Astrocyte (in vitro differentiated cells and primary cell): ENCODE measurements at places on chromosomes 3 and 15. TPM values are rescaled to one million over a fixed set of nuclear protein-coding genes. Genes with fewer than 3 reads are reported as not detected.

Gene PRTG
- 13.6 and 39.4 TPM in 2 replicates for total RNA-seq

Gene LRIG1
- 39.7 and 45.3 TPM in 2 replicates for total RNA-seq

Gene SKOR1
- not detected in 2 replicates for total RNA-seq

Gene POC1A
- total RNA-seq, result 3.1 and 3.7 TPM in 2 replicates

Gene NDN
- 59.5 and 61.6 TPM in 2 replicates for total RNA-seq

Gene CADPS
- 5.4 and 7.1 TPM in 2 replicates for total RNA-seq

Gene RNU5B-1
- 11.7 TPM in 1 of 2 replicates, not detected in the other for total RNA-seq

DNA sequence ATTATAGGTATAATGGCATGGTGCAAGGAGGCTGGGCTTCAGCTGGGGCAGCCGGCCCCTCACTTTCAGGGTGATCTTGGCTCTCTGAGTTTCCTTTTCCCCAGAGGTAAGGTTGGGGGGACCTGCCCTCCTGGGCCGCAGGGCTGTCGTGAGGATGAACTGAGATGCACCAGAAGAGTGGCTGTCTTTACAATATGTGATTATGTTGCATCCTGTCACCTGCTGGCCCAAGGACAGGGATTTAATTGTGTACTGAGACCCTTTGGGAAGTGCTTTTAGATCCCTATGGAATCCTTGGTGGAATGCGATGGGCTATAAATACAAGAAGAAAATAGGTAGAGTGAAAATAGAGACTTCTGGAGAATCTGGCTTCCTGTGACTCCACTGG is 22.1 kb downstream of the ANAPC13 start:
- DNase-seq, result no peak

DNA sequence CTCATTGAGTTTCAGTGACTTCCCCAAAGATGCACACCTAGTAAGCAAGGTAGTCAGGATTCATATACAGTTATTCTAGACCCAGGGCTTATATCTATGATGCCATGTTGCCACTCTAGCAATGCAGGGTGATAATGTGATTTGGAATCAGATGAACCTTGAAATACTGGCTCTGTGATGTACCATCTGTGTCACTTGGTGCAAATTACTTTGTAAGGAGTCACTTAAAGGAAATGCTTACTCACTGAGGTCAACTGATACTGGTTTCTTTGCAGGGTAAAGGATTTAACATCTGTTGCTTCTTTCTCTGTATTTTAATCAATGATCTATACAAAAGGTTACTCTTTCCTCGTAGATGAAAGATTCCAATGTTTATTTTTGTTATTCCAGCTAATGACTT is 10.8 kb downstream of the ASB14 start:
- DNase-seq, result peak; percentile 52

DNA sequence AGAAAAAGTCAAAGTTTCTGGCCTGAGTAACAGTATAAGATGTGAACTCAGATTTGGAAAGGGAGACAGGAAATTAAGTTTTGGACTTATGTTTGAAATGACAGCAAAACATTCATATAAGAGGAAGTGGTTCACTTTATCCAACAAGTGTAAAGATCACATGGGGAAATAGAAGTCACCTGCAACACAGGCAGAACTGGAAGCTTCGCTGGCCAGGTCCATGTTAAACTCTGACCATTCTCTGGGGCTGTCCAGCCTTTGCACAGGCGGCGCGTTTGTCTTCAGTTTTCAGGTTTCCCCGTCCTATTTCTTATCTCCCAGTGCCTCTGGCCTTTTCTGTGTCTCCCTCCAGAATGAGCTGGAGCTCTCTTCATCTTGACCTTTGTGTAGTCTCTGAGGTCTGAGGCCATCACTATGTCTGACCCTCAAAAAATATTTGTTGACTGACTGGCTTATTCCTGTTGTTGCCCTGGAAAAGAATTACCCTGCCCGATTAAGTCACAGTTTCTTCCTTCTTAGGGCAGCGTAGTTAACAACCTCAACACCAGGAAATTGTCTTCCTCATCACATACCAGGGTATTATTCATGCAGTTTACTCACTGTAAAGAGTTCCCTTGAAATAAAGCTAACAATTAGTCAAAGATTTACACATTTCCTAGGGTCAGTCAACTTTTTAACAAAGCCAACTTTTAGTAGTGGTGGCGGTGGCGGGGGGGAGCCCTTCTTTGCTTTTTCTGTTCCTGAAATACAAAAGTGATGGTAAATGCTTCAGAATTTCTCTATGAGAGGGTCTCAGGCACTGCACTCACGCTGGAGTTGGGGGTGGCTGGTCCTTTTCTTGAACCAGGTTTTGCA is 959 bp upstream of the RASA2 start:
- DNase-seq, result peak; percentile 83

GRCh38 chr3:151197981-151198767 is 4.8 kb downstream of the GPR171 start:
- peak; percentile 53 for DNase-seq

- DNase-seq, result no peak
Measured at GRCh38 chr15:40511472-40512133, 40.8 kb downstream of the CHST14 start.

DNA sequence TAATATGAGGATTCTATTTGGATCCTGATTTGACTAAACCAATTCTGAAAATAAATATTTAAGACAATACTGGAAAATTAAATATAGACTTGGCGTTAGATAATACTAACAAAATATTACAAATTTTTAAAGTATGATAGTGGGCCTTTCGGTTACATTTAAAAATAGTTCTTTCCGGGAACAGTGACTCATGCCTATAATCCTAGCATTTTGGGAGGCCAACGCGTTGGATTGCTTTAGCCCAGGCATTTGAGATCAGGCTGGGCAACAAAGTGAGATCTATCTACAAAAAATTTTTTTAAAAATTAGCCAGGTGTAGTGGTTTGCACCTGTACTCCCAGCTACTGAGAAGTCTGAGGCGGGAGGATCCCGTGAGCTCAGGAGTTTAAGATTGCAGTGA is 30.3 kb upstream of the GADL1 start:
- peak; percentile 17 for DNase-seq

DNA sequence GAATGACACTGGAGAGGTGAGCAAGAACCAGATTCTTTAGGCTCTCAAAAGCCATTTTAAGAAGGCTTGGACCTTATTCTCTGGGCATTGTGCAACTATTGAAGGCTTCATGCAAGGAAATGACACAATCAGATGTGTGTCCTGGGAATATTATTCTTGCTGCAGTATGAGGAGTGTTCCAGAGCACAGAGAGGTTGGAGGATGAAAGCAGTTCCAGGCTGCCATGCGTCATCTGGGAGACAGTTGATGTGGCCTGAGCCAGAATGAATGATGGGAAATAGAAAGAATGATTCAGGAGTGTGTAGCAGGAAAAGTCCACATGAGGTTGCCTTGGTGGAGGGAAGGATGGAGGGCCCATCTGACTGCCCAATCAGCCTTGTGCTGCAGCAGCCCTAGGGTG is 123.1 kb downstream of the CHCHD6 start:
- DNase-seq, result no peak

DNA sequence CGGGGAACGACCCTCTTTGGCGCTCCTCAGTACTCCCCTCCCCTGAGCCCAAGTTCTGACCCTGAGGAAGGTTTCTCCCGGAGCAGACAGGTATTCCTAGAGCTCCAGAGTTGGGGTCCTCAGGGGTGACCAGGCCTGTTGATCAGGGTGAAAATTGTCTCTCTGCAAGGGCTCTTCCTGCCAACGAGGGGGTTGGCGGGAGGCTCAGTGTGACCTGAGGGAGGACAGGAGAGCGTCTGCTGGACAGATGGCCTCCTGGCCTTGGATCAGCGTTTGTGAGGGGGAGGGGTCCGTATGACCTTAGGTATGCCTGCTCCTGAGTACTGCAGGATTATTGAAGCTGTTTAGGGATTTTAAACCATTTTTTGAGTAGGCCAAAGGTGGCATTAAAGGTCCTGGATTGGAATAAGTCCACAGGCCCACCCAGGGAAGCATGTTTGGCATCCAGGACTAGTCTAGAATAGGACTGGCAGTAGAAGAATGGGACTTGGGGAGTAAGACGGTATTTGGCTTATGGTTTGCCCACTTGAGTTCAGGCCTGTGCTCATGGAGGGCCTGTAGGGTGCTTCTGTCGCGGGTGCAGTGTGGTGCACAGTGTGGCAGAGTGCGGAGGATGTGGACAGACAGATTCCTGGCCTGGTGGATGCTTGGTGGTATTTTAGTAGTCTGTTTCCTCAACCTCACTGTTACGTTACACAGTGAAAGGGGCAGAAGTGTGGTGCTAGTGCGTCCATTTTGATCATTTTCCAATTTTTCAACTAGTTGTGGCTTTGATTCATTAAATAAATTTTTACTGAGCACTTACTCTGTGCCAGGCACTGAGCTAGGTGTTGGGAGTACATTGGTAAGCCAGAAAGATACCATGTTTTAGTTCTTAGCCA is 959 bp downstream of the ZNF592 start:
- peak; percentile 18 for DNase-seq

DNA sequence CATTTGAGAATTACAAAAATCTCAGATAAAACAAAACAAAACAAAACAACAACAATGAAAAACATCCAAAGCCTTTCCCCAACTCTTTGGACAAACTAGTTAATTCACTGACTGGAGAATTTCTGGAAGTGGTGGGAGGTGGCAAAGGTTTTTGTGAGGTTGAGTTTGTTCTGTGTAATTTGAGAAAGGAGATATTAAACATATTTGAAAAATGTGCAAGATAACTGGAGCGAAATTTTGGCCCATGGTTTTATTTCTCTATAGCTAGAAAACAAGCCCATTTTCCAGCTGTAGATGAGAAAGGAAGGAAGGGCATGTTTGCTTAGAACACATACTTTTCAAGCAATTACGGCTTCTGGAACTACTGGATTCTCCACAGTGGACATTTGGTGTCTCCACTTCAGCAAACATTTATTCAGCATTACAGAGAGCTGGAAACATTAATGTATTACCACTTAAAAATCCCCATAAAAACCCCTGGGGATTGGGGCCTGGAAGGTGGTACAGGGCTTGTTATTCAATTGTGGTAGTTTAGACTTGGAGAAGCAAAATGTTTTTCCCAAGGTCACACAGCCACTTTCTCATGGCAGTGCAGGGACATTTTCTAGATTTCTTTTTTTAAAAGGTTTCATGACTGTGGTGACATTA is 135.8 kb downstream of the THSD4 start:
- no peak for DNase-seq

DNA sequence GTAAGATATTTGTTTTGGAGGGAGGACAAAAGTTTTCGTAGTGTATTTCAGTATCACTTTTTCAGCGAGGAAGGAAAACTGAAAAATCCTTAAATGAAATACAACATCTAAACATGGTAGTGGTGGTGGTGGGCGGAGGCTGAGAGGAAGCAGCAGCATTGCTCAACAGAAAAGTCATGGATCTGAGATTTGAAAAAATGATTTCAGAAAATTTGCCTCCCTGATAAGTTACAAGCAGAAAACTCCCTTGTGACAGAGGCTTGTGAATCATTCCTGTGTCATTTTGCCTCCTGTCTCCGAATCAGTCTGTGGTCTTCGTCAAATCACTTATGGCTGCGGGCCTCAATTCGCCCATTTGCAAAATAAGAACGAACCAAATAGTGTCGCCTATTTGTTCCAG is 965 bp upstream of the CRBN start:
- DNase-seq, result no peak

DNA sequence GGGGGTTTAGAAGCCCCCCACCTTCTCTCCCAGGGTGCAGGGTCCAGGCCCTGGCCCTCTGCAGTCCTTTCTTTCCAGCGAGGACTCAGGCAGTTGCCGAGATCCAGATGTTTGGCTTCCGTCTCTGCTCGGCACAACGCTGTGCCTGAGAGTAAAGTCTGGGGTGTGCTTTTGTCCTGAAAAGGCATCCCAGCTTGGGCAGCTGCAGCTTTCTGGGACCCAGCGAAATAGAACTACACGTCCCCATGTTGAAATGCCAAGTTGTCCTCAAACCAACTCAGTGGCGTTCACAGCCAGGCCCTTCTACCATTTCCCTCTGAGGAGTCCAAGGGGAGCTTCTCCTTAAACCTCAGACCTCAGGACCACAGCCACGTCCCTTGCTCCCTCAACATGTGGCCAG is 23.1 kb downstream of the FGD5 start:
- no peak for DNase-seq

DNA sequence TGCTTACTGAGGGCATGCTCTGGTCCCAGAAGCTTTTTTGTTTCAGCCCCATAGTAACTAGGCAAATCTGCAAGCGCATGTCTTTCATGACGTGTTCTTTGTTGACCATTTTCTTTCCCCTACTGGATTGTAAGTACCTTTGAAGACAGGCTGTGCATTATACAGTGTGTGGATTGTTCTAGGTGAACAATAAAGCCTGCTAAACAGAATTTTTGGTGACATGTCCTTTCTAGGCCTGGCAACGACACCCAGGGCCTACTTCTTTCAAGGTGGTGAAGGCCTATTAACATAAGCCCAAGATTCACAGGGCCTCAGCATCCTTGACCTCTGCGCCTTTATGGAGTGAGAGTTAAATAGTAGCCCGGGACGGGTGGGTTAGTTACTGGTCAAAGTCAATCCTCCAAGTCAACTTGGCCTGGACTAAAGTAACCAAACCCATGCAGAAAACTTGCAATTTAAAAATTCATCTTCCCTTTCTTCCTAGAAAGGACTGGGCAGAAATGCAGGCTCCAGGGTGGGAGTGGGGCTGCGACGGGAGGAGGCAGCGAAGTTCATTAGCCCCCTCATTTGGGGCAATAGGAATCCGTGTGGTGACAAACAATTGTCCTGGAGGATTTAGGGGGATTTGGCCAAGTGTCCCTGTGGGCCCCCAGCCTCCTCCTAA is 37.6 kb upstream of the TRIM71 start:
- no peak for DNase-seq

DNA sequence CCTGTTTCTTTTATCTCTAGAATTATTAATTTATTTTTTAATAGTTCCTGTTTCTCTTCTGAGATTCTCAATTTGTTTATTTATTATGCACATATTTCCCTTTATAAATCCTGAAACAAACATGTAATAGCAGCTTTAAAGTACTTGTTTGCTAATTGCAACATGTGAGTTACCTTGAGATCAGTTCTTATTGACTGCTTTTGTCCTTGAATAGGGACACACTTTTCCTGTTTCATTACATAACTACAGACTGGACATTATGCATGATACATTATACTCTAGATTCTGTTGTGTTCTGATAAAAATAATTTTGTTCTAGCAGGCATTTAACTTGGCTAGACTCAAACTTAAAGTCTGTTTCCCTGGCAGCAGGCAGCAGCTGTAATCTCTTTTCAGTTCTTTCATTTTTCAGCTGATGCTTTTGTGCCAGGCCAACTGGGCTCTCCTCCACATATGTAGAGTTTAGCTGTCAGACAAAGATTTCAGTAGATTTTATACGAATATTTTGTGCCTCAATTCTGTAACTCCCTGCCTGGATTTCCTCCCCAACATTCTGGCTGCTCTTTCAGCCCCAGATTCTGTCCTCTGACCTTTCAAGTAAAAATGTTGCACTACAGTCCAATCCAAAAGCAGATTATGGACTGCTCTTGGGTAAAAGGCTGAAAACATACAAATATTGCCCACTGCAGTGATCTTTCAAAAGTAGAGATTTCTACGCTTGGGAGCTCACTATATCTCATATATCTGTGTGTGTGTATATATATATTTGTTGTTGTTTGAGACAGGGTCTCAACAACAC is 41.9 kb downstream of the PCOLCE2 start:
- no peak for DNase-seq

- DNase-seq, result no peak
Measured at GRCh38 chr3:51891242-51892039, 11.7 kb downstream of the IQCF1 start.

GRCh38 chr3:13414040-13414729 is 5.9 kb downstream of the NUP210 start:
- no peak for DNase-seq
